Bronchial smooth muscle cell (primary cell): ENCODE measurements at places on chromosomes 5 and 9. TPM values are rescaled to one million over a fixed set of nuclear protein-coding genes. Genes with fewer than 3 reads are reported as not detected.

NCS1 gene
- total RNA-seq, result 36.1 and 38.0 TPM in 2 replicates

PDLIM4 gene
- total RNA-seq, result 49.3 and 72.6 TPM in 2 replicates

C9orf153 gene
- total RNA-seq, result 0.09 and 0.32 TPM in 2 replicates

CBY3 gene
- total RNA-seq, result 0.16 TPM in 1 of 2 replicates, not detected in the other

SPINK13 gene
- not detected in 2 replicates for total RNA-seq

SHOC1 gene
- under 0.01 TPM in 1 of 2 replicates, not detected in the other for total RNA-seq
